ENCODE measurements at places on chromosomes 6 and 20.

DNA sequence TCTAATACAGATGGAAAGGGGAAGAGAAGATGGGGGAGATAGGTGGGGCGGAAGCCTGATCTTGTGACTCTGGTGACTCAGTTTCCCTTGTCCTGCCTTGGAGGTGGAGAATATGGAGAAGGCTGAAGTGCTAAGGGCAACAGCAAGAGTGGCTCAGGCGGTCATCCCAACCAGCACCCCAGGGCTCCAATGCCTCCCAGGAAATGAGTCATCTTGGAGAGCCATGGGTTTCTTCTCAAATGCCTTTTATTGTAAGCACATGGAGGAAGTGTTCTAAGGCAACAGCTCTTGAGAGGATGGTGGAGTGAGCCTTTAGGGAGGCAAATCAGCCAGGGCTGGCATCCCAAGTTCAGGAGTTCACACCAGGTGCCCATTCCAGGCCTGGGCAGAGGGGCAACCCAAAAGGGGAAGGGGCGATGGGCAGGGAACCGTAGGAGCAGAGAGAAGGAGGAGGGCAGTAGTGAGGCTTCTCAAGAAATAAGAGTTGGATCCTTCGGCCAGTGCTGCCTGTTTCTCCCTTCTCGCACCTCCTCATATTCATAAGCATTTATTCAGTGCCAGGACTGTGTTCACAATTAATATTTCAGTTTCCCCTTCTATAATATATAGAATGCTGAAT lies 13.2 kb upstream of the AHCY start:
- no peak for DNase-seq

- DNase-seq = no peak
Observed at GRCh38 chr20:32352121-32352720, 5.9 kb upstream of the ASXL1 start.

GRCh38 chr20:32682508-32682987 lies 8.8 kb upstream of the C20orf203 start:
- no peak for DNase-seq

DNA sequence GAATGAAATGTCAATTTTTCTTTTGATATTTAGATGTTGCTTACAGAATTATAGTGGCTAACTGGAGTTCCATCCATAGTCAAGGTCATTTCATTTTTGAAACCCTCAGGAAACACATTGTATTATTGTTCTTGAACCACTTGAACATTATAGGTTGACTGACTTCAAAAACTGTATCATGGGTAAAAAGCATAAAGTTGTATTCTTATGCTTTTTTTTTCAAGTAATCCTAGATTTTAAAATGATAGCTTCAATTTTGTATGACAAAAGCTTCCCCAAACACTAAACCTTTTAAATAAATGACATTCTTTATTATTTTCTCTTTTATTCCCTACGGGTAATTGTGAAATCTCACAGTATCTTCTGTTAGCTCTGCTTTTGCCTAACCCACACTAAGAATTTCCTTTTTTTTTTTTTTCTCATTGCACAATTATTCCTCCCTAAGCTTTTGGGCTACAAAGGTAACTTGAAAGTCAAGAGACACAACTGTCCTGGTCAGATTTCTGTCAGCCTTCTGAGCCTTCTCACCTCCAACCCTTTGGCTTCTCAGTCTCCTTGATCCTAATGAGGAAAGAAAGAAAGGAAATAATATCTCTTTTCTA lies 36.9 kb upstream of the LAMA4 start:
- DNase-seq = no peak

DNA sequence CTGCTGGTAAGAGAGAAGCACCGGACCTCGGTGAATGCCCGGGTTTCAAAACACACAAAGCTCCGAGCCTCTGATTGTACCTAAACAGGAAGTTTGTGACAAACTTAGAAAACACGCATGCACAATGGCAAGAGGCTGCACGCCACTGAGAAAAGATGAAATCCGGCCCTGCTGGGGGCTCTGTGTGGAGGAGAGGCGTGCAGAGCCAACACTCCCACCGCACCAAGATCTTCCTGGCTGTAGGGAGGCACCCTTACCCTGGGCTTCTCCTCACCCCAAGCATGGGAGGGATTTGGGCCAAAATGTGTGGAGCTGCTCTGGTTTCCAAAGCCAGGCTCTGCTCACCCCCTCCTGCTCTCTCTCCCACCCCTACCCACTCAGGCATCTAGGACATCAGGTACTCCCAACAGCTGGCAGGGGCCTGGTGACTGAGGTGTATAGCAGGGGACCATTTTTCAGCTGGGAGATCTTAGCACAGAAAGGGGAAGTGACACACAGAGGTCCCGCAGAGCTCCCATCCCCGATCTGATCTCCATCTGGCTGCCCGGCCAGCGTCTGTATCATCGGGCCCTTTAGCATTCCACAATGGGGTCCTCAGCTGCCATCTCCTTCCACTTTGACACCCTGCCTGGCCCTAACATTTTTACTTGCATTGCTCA lies 84.2 kb downstream of the TRERF1 start:
- DNase-seq = no peak

- DNase-seq = no peak
Observed at GRCh38 chr6:134850721-134851305, 99.1 kb downstream of the ALDH8A1 start.

DNA sequence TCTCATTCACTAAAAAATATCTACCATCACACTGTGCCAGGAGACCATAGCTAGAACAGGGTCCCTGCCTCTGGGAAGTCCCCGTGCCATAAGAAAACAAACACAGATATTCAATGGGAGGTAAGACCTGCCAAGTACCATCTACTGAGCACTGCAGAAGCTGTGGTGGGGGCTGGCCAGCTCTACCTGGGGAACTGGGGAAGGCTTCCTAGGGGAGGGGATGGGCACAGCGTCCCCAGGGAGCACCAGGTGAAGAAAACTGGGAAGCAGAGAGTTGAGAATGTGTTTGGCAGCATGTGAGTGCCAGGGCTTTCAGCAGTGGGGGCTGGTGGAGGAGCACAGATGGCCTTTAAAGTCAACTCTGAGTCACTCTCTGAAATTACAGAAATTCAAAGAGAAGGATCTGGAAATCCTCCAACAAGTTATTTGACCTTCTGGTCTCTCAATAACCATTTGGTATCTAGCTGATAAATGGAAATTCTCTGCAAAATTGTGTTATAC lies 85.2 kb downstream of the SHLD1 start:
- DNase-seq = no peak

- DNase-seq = no peak
Observed at GRCh38 chr6:16305246-16305725, 66.9 kb downstream of the GMPR start.

DNA sequence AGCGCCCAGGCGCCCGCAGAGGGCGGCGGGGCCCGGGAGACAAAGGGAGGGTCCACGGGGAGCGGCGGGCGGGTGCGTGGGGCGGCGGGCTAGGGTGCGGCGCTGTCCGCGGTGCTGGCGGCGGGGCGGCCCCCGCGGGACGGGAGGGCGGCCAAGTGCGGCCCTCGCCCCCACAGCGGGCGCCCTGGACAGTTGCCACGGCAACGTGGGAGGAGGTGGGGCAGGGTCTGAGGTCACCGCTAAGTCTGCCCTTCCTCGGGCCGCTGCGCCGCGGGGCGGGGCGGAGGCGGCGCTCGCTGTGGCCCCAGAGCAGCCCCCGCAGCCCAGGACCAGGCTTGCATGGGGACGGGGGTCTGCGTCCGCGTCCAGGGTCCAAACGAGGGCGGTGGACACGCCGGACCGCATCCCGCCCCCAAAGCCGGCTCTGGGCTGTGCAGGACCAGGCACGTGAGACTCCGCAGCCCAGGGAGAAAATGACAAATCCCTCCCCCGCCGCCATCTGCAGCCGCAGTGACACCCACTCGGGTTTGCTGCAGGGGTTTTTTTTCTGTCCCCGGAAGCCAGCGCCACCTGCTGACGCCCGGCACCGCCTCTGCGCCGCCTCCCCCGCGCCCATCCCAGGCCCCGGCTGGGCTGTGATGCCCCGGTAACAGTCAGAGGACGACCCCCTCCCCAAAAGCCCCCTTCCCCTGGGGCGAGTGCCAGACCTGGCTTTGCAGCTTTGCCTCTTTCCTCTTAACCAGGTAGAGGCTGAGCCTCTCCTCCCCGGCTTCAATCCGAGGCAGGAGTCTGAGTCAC lies 36.8 kb downstream of the YTHDF1 start:
- DNase-seq = peak; percentile 77

GRCh38 chr6:110475066-110475653 lies 1.3 kb downstream of the SLC22A16 start:
- no peak for DNase-seq

- DNase-seq = no peak
Observed at GRCh38 chr6:88137915-88138314, 28.2 kb downstream of the CNR1 start.
